Left colon (tissue), 2 donors: ENCODE measurements at places on chromosomes 3 and 15.

DNA sequence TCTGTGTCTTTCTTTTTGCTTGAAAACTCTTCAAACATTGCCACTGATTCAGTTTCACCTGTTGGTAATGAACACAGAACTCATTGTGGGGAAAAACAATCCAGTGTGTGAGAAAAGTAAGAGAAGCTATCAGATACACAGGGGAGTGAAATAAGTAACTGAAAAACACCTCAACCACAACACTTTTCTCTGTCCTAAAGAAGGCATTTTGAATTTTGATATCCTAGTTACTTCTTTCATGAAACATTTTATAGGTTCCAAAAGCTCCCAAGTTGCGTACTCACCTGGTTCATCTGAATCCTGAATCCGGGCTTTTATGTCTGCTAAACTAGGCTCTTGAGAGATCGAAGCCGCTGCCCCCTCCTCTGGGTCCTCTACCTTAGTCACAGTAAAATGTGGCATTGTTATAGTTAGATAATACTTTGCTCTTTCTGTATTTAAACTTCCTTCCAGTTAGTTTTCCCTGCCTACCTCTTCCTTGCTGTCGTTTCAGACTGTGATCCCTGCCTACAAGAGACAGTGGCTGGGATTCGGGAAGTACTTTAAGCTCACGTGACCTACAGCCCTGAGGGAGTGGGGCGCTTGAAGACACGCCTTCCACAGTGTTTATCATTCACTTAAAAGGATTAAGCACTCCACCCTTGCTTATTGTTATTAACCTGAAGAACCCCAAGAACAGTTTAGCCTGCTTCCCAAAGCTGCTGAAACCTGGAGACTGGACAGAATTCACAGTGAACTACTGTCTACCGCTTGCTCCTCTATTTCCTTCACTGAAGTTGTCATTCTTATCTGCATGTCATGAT, 19.1 kb downstream of the SLC12A6 start:
- DNase-seq, result peak; percentile 68

- DNase-seq, result no peak
Measured at GRCh38 chr3:47888986-47889757, 86.2 kb downstream of the DHX30 start.

DNA sequence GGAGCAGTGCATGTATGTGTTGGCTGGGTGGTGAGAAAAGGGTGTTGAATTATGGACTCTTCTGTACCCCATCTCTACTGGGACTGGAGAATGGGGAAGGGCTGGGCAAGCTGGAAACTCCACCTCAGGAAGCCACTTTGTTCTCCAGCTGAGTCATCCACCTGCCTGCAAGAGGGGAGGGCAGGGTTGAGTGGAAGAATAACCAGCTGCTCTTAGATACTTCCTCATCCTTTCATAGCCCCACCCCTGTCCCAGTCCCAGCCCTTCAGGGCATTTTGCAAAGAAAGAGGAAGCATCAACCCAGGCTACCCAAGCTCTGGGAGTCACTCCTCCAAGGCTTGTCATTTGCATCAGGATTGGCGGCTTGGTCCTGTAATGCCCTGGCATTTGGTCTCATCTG, 33.1 kb downstream of the RAB11A start:
- peak; percentile 88 for DNase-seq

DNA sequence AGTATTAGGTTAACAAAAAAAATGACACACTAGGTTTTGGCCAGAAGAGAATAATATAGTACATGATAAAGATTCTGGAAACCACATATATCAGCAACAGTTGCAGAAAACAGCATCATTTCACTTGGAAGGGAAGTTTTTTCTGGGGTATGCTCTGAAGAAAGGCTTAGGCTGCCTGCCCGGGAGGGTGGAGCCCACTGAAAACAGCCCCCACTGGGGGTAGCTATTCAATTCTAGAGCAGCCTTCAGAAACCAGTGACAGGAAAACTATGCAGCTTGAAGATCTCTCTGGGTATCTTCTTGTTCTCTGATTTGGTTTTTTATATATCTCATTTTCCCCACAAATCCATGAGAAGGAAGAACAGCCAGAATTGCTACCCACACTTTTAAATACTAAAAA, 43.2 kb downstream of the ZMAT3 start:
- DNase-seq, result no peak

DNA sequence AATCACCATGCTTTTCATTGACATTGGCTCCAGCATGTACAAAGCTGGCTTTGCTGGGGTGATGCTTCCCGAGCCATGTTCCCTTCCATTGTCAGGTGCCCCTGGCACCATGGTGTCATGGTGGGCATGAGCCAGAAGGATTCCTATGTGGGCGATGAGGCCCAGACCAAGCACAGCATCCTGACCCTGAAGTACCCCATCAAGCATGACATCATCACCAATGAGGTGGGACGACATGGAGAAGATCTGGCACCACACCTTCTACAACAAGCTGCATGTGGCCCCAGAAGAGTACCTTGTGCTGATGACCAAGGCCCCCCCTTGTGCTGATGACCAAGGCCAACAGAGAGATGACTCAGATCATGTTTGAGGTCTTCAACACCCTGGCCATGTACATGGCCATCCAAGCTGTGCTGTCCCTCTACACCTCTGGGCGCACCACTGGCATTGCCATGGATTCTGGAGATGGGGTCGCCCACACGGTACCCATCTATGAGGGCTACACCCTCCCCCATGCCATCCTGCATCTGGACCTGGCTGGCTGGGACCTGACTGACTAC, 17.6 kb upstream of the RBP2 start:
- no peak for DNase-seq
